Mesothelial cell of epicardium (in vitro differentiated cells): ENCODE measurements at places on chromosomes 1 and 21. TPM values are rescaled to one million over a fixed set of nuclear protein-coding genes. Genes with fewer than 3 reads are reported as not detected.

GRCh38 chr1:157916887-157917570, 75.4 kb upstream of the CD5L start:
- no peak for DNase-seq

GRCh38 chr1:195243492-195243891, 1364.7 kb downstream of the KCNT2 start:
- no peak for DNase-seq

- DNase-seq, result no peak
Observed at GRCh38 chr1:67031121-67031858, 22.7 kb downstream of the SLC35D1 start.

DNA sequence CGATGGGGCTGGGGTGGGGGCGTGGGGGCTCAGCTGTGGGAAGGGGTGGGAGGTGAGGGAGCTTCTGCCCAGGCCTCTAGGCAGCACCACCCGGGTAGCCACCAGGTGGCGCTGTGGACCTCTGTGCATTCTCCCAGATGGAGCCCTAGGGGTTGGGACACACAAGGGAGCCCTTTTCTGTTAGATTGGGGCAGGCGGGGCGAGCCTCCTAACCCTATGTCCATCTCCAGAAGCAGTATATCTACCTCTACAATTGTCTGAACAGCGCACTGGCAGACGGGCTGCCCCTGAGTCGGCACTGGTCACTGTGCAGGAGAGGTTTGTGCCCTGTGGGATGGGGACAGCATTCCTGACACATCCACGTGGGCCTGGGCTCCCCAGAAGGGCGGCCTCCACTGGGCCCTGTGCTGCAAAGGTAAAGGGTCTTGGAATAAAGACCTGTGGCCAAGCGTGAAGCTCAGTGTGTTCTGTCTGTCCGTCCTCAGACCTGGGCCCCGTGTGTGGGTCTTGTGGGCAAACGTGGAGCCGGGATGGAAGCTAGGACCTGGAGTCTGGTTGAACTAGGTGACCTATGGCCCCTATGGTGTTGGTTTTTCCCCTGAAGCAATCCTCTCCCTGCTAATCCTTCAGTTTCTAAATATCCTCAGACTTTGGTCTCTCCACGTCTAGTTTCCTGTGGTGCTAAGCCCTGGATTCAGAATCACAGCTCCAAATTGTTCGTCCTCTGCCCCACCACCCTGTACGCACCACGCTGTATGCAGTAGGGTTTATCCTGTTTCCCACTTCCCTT, 4.4 kb upstream of the LGR6 start:
- peak; percentile 91 for DNase-seq

- no peak for DNase-seq
Observed at GRCh38 chr1:112063781-112064728, 74.6 kb upstream of the KCND3 start.

- DNase-seq, result no peak
Observed at GRCh38 chr1:40899230-40899870, 37.2 kb upstream of the CITED4 start.

DNA sequence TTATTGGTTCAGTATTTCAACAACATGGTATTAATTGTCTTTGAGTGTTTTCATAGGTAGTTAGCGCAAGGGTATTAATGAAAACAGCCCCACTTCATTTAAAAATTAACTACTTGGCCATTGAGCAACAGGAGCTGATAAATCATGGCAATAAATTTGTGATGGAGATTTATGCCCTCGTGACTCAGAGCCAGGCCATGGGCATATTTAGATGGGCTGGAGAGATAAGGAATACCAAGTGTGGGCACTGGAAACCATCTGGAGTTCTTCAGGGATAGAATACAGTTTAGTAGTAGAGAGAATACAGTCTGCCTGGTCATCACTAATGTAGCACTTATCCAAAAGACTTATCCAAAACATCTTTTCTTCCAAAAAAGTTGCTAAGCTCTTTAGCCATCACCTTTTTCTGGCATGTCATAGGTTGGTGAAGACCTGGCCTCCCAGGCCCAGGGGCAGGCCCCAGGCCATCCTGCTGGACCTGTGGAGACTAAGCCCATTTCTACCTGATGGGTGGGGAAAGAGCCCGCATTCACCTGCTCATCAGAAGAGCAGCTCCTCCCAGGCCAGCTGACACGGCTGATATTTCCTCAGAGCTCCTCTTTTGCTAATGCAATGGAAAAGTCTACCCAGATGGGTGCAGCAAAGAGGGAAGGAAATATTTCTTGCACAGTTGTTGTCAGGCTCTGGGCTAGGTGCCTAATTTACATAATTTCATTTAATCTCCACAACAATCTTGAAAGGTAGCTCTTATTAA, 238.0 kb downstream of the TM2D1 start:
- no peak for DNase-seq

The TMEM269 gene
- 0.54 to 0.98 TPM (median 0.91 TPM) in 3 replicates for total RNA-seq

The UBXN10 gene
- total RNA-seq, result 2.2 to 2.6 TPM (median 2.3 TPM) in 3 replicates

The CD34 gene
- total RNA-seq, result 1.2 to 1.6 TPM (median 1.2 TPM) in 3 replicates

The LRRC8B gene
- 12.5 to 14.3 TPM (median 13.9 TPM) in 3 replicates for total RNA-seq
